ENCODE measurements at places on chromosomes 2 and 18.
A peak's percentile ranks its signal among the peaks of the same experiment; 100 is the strongest.

DNA sequence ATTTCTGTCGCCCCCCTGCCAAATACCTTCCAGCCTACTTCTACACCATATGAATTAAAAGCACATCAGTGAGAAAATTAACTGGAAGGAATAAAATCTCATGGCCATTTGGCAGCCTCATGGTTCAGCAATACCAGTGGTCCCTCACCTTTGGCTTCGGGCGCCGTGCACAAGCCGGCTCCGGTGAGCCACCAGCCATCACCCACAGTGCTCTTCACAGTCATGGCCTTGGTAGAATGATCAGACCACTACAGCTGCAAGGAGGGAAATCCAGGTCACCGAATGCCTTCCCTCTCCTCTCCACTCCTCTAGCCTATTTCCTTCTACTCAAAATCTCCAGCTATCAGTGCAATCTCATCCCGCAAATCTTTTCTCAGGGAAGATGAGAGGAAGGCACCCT is 239.1 kb downstream of the C1D start:
- no peak for DNase-seq

GRCh38 chr2:157443795-157444640 is at the start of gene CYTIP:
CYTIP (minus strand) TSS chr2:157444089; CDS start chr2:157444020, 69 bp downstream.
- DNase-seq = peak; percentile 14

- DNase-seq = no peak
These were observed 731.3 kb upstream of the RAB6C start for GRCh38 chr2:129248198-129248597.

GRCh38 chr2:173511942-173512341 is 157.3 kb downstream of the CDCA7 start:
- no peak for DNase-seq

- DNase-seq = no peak
These were observed 466.4 kb downstream of the MEIS1 start for GRCh38 chr2:66901344-66901743.
